ENCODE measurements at places on chromosomes 12 and 14.

DNA sequence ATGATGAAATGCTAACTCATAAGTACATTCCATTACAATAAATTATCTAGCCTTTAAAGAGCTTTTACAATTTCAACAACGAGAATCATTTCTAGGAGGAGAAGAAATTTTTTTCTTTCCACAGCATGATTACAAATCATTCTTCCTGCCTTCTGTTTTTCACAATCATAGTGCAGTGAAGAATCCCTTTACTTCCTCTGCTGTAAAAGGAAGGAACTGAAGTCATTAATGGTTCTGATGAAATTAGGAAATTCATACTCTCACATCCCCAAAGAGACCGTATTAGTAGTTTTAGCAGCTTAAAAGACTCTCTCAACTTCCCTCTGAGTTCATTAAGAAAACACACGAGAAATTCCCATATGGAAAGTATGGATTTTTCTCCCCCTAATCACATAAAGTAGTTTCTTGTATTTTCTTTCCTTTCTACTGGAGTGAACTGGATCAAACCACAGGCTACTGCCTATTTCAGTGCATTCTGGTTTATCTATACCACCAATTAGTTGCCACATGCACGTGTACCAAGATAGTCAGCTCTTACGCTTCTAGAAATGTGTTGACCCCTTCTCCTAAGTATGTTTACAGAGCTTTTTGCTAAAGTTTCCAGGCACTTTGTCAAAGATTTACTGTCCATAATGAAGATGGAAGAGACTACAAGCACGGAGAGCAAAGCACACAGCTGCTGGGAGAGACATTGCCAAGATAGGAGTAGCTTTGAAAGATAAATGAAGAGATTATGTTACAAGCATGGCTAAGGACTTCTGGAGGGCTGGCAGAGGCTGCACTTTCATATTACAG is 58.9 kb upstream of the KITLG start:
- DNase-seq, result no peak

- DNase-seq, result no peak
Observed at GRCh38 chr12:5872745-5873144, 72.3 kb downstream of the ANO2 start.

DNA sequence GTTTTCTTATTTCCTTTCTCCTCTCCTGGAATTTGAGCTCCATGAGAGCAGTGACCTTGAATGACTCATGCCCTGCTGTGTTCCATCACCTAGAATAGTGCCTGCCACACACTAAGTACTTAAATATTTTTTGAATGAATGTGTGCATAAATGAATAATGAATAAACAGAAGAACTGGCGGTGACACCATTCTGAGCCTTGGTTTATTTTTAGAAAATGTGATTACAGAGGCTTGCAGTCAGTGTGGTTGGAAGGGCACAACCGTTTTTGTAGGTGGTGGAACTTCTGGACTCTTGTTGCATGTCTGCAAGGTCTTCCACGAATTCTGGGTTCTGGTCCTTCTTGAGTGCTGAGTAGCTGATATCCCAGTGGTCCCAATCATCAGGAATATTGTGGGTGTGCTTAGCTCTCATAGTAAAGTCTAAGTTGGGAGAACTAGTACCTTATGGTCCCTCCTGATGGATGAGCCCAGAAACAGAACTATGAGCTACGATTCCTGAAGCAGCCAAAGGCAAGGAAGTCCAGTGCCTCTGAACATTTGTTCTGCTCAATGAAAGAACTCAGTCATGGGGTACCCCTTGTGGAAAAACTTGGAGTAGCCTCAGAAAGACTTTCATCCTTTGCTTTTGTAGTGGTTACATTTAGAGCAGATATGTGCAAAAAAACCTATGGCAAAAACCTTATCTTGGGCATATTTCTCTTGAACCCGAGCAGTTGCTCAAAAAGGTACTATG is 28.8 kb upstream of the BHLHE41 start:
- no peak for DNase-seq

DNA sequence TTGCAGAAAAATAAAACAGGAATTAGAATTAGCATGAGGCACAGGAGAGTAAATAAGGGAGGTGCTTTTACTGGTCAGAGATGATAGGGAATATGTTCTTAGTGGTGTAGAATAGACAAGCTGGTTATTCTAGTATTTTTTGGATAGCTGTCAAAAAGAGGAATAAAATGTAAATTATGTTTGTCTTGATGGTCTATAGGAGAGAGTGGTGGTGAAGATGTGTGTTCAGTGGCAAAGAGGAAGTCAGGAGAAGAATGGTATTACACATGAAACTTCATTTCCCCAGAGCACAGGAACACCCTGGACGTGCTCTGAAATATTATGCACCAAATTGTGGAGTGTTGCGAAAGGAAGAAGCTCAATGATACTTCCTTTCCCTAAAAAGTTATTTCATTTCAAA is 27.8 kb downstream of the MUCL1 start:
- DNase-seq, result no peak

GRCh38 chr12:65051218-65051617 is 69.9 kb downstream of the WIF1 start:
- no peak for DNase-seq

DNA sequence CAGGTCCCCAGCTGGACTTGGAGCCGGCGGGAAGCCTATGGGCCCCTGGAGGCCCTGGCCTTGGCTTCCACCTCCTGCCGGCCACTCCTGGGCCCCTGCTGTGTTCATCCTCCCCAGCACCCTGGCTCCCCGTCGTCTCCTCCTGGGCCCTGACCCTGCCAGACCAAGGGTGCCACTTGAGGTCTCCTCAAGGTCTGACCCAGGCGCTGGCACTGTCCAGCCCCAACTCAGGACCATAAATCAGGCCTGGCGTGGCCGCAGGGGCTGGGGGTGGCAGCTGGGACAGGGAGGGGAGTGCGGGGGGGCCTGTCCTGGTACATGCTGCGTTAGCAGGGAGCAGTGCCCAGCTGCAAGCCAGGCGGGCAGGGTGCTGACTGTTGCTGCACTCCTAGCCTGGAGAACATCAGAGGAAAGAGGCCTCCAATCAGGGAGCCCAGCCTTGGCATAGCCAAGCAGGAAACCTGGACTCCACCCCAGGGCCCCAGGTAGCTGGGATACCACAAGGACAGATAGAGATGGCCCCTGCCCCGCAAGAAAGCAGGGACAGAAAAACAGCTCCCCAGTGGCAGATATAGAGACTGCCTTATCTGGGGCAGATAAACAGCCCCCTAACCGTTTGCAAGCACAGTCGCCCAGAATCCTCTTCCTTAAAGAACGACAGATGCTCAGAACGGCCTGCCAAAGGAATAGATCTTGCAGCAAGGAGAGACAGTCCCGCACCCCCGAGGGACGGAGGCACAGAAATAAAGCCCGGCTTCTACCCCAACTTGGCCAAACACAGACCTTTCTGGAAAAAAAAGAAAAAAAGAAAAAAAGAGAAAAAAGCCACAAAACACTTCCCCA is 6.5 kb upstream of the ATG101 start:
- DNase-seq, result no peak

- no peak for DNase-seq
Observed at GRCh38 chr14:68333262-68333661, 459.6 kb downstream of the ZFP36L1 start.

DNA sequence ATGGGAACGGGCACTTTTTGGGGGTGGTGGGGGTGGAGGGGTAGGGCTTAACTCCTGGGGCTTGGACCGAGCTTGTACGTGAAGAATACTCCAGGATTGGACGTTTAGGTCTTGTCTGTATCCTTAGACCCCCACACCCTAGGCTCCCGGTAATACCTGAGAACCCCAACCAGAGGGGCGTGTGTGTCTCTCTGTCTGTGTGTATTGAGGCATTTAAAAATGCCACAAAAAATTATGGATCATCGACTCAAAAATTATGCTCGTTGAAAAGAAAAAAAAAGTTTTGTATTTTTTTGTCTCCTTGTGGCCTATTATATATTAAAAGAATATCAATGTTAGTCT is 459 bp downstream of the PPFIBP1 start:
- DNase-seq, result no peak

DNA sequence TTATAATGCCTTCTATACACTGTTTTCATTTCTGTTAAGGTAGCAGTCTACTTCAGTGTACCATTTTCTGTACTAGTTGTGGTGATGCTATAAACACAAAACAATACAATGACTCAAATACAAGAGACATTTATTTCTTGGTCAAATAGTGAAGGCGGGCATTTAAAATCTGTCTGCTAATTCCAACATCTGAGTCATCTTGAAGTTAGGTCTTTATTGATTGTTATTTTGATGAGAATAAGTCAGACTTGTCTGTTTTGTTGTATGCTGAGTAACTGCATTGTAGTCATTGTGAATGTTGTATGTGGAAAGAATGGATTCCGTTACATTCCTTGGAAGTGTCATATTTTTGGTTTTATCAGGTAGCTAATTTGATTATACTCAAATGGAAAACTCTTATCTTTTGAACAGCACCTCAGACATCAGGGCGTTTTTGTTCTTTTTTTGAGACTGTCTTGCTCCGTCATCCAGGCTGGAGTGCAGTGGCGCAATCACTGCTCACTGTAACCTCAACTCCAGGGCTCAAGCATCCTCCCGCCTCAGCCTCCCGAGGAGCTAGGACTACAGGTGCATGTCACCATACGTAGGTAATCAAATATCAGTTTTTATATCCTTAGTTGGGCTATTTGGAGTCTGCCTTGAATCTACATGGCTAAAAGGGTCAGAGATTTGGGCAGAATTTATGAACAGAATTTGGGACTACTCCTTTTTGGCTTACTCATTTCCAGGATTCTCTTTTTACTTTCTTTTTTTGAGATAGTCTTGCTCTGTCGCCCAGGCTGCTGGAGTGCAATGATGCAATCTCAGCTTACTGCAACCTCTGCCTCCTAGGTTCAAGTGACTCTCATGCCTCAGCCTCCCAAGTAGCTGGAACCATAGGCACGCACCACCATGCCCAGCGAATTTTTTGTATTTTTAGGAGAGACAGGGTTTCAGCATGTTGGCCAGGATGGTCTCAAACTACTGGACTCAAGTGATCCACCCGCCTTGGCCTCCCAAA is 56.8 kb downstream of the PAPLN start:
- DNase-seq, result no peak

DNA sequence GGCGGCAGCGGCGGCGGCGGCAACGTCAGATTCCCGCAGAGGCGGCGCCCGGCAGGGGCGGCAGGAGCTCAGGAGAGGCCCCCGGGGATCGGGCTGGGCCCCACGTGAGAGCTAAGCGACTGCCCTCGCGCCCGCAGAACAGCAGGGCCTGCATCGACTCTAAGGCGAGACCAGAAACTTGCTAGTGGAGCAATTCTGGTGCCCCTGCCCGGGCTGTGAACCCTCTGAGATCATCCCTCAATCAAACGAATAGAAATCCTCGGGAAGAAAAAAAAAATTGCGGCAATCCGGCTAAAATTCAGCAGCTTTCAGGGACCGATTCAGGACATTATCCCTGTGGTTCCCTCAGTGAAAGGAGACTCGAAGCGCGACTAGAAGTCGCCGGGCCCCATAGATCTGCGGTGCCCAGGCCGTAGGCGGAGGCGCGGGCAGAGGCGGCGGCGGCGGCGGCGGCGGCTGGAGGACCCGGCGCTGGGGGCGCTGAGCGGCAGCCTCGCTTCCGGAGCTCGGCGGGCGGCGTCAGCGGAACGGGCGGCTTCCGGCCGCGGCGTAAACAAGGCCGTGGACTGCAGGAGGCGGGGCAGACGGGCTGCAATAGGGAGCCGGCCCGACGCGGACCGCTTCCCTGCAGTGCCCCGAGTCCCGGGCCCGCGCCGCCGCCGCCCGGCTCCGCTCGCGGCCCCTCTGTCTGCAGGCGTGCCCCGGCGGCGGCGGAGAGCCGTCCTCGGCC is at the start of gene KLHDC2:
Gene KLHDC2, plus strand, starts transcription at position 583 of the 730 bp plus-strand sequence. CDS start 316 bp downstream, outside the sequence.
- DNase-seq, result peak; percentile 83

DNA sequence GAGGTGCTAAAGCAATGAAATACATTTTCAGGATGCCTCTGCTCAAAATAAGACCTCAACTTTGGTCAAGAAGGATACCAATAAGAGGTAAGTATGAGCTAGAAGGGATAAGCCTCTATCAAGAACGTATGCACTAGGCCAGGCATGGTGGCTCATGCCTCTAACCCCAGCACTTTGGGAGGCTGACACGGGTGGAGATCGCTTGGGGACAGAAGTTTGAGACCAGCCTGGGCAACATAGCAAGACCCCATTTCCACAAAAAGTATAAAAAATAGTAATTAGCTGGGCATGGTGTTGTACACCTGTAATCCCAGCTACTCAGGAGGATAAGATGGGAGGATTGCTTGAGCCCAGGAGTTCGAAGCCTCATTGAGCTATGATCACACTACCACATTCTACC is 94.7 kb downstream of the PRKAB1 start:
- no peak for DNase-seq

DNA sequence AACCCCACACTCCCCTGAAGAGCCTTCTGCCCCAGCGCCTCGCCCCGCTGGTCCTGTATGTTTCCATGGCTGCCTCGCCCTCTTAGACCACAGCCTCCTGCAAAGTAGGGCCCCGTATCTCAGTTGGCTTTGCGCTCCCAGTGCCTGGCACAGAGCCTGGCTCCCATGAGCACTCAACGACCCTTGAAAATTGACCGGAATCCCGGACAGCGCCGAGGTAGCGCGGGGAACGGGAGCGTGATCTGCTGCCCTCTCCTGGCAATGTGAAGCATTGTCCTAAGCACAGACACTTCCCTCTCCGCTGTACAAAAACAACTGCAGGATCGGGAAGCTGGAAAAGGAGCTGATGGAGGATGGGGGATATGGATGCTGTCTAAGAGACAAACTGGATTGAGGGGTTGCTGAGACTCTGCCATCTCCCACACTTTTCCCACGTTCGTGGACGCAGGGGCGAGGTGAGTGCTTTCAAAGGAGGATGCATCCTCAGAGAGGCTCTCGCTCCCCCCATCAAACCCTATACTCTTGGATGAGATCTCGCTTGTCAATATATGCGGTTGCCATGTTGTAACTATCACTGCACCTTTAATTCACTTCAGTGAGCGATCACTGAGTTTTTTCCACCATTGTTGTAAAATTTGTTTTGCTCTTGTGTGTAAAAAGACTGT is 10.7 kb upstream of the FKBP4 start:
- peak; percentile 21 for DNase-seq

- DNase-seq, result no peak
Observed at GRCh38 chr14:35558680-35559079, 24.7 kb downstream of the INSM2 start.

GRCh38 chr12:45273717-45274271 is 57.9 kb downstream of the ANO6 start:
- DNase-seq, result no peak

GRCh38 chr12:70842942-70843341 is 77.6 kb downstream of the PTPRR start:
- DNase-seq, result no peak

- DNase-seq, result no peak
Observed at GRCh38 chr12:91219511-91219910, 36.9 kb upstream of the DCN start.

All from stimulated activated CD8-positive, alpha-beta memory T cell treated with anti-CD3 and anti-CD28 coated beads, Interleukin-4, amount 100 ng/mL, for 24 hours (primary cell).